ENCODE measurements at places on chromosomes 3 and 15. TPM values are rescaled to one million over a fixed set of nuclear protein-coding genes. Genes with fewer than 3 reads are reported as not detected.

DNA sequence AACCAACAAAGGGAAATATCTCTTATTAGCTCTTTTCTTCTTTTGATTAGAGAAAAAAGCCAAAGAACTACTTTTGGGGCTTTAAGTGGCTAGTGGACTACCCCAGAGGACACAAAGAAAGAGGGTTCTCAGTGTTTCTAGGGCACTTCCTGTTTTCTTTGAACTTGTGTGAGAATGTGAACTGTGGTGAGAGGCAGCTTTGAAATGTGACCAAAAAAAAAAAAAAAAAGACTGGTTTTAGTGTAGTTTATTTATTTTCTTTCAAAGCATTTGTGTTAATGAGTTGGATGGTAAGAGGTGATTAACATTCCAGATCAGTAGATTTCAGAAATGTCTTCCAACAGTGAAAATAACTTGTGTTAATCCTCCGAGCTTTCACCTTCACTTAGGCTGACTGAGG, 32.4 kb downstream of the SELENOT start:
- no peaks in the 10 kb centered on the region for H3K27me3 ChIP-seq
- no peaks in the 10 kb centered on the region for H3K4me1 ChIP-seq
- H3K36me3 ChIP-seq: peaks cover 19% of the 10 kb centered on the region
- no peak overlapping the region for H3K4me3 ChIP-seq
- no peak for DNase-seq
- H3K27ac ChIP-seq: no peak overlapping the region

GRCh38 chr3:129059311-129059958, 1.1 kb upstream of the GP9 start:
- H3K4me3 ChIP-seq: no peak overlapping the region
- H3K27ac ChIP-seq: no peak overlapping the region
- peaks cover 23% of the 10 kb centered on the region for H3K4me1 ChIP-seq
- no peak for DNase-seq

GRCh38 chr15:77282333-77282732, 137.6 kb downstream of the PEAK1 start:
- H3K4me1 ChIP-seq: peaks cover 2% of the 10 kb centered on the region
- H3K27me3 ChIP-seq: no peaks in the 10 kb centered on the region
- H3K4me3 ChIP-seq: no peak overlapping the region
- no peak for DNase-seq
- H3K36me3 ChIP-seq: no peaks in the 10 kb centered on the region

- no peak overlapping the region for H3K27ac ChIP-seq
- H3K4me1 ChIP-seq: no peaks in the 10 kb centered on the region
- H3K27me3 ChIP-seq: no peaks in the 10 kb centered on the region
- no peaks in the 10 kb centered on the region for H3K36me3 ChIP-seq
These were observed 266.5 kb upstream of the CADM2 start for GRCh38 chr3:84692261-84692660.

DNA sequence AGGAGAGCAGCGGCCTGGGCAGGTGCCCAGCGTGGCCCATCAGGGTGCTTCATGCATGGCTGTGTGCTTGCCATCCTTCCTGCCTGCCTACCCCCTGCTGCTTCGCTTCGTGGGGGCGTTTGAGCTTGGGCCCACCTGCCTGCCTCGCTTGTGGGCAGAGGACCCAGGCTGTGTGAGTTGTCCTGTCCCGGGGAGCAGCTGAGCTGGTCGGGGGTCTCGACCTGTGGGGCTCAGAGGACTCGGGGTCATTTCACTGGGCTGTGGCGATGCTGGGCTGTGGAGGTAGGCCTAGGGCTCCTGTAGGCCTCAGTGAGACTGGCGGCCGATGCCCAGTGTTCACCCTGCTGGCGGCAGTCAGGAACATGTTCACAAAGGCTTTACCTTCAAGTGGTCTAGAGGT, 12.1 kb upstream of the STAB1 start:
- no peaks in the 10 kb centered on the region for H3K27me3 ChIP-seq
- no peak overlapping the region for H3K4me3 ChIP-seq
- DNase-seq: no peak

- no peaks in the 10 kb centered on the region for H3K27me3 ChIP-seq
- no peaks in the 10 kb centered on the region for H3K36me3 ChIP-seq
- no peak for DNase-seq
- H3K4me3 ChIP-seq: no peak overlapping the region
These were observed 542.7 kb upstream of the MDFIC2 start for GRCh38 chr3:70855149-70855548.

- no peak overlapping the region for H3K4me3 ChIP-seq
- peaks cover 60% of the 10 kb centered on the region for H3K27me3 ChIP-seq
- H3K36me3 ChIP-seq: no peaks in the 10 kb centered on the region
- no peak for DNase-seq
These were observed 190.9 kb downstream of the FAM43A start for GRCh38 chr3:194876403-194877095.

Gene SLC51A
- not detected for total RNA-seq

Gene CFAP20DC
- 5.8 TPM for total RNA-seq

Gene IMPG2
- total RNA-seq: 0.50 TPM
